ENCODE measurements at places on chromosomes 5 and 9.
A peak's percentile ranks its signal among the peaks of the same experiment; 100 is the strongest.

- DNase-seq = no peak
Observed at GRCh38 chr5:55897905-55898304, 46.7 kb downstream of the IL31RA start.

DNA sequence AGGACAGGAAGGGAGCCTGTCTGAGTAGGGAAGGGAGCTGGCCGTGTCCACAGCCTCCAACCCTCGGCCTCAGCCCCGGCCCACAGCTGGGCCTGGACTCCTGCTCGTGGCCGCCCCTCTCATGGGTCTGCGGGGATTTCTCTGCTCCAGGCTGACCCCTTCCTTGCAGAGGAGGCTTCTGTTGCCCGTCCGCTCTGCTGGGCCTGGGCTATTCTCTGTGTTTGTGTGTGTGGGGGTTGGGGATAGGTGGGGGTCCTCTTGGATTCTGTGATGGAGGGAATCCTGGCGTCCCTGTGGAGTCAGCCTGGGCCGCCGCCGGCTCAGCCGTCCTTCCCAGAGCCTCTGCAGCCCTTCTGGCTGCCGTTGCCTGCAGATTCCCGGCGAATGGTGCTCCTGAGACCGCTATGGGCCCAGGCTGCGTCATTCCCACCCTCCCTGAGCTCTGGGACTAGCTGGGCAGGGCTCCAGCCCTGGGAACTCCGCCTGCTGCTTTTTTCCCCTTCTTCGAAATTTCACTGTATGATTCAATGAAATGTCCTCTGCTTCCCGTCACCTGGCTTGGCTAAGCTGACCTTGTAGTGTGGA lies 64.2 kb downstream of the FGF18 start:
- DNase-seq = no peak

GRCh38 chr5:149323621-149324205 lies 21.6 kb upstream of the GRPEL2 start:
- no peak for DNase-seq

GRCh38 chr5:131794586-131794985 lies 2.2 kb downstream of the FNIP1 start:
- no peak for DNase-seq

DNA sequence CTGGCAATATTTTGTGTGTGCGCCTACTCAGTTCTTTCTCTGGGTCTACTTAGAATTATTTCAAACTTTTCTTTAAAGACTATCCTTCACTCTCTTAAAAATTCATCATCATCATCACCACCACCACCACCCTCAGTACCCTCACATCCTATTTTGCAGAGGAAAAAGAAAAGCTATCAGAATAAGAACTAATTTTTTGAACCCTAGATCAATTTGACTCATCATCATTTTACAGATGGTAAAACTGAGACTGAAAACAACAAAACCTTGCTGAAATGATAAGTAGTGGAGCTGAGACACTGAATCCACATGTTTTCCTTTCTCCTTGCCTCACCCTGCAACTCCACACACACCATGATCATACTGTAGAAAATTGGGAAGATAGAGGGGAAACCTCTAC lies 119.3 kb downstream of the SSBP2 start:
- DNase-seq = no peak

GRCh38 chr9:3040761-3041160 lies 196.9 kb upstream of the PUM3 start:
- DNase-seq = no peak

GRCh38 chr9:134068744-134069479 lies 1.1 kb upstream of the BRD3 start:
- no peak for DNase-seq

DNA sequence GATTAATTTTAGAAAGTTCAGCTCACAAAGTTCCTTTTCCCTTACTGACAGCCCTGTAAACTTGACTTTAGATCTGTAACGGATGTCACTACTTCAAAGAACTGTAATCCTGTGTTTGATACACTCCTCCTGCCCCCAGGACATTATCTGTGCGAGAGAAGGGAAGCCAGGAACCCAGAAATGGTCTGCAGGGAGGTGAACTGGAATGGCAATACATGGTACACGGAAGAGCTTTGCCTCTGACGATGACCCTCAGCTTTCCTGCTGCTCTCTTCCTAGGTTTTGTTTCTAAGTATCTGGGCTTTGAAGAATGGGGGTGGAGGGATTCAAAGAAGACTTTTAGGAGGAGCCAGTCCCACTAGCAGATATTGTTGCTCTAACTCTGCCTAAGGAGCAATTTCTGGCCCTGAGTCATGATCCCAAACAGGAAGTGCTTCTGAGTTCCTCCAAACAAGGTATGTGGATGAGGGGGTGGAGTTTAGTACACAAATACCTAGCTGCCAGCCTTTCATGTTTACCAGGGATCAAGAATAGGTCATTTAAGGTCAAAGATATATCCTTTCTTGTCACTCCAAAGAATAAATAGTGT lies 43.4 kb upstream of the TMC1 start:
- DNase-seq = no peak

GRCh38 chr5:138352722-138353559 lies 456 bp downstream of the KDM3B start:
- peak; percentile 76 for DNase-seq

DNA sequence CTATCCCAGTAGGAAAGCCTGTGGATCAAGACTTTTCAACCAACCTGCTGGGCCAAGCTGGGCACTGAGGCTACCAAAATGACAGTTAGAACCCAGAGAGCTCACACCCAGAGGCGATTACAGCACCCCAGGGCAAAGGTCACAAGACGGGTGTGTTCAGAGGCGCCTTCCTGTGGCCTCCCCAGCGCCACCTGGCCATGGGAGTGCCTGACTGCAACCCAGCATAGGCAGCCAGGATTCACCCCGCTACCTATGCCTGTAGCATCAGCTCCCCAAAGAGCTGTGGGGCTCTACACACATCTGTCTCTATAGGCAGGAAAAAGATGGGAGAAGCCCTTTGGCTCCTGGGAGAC lies 33.5 kb downstream of the PDGFRB start:
- DNase-seq = no peak

DNA sequence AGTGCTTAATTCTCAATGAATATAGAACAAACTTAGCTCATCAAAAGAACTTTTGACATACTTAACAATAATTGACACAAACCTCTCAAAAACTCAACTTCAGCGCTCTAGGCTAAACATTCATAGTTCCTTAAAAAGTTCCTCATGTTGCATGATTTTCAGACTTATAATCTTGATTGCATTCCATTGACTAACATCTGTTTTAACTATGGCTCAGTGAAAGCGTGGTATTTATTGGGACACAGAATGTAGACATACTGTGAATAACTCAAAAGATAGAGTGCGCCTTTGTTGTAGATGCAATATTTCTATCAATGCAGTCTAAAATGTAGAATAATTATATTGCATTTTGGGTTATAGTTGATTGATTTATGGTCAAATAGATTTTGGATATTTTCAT lies 227.1 kb upstream of the HAPLN1 start:
- DNase-seq = no peak

- DNase-seq = no peak
Observed at GRCh38 chr9:127360829-127361228, 36.1 kb upstream of the SLC2A8 start.

- no peak for DNase-seq
Observed at GRCh38 chr9:99398241-99398640, 176.2 kb downstream of the SEC61B start.

- no peak for DNase-seq
Observed at GRCh38 chr9:121823451-121824169, 172.2 kb downstream of the DAB2IP start.

DNA sequence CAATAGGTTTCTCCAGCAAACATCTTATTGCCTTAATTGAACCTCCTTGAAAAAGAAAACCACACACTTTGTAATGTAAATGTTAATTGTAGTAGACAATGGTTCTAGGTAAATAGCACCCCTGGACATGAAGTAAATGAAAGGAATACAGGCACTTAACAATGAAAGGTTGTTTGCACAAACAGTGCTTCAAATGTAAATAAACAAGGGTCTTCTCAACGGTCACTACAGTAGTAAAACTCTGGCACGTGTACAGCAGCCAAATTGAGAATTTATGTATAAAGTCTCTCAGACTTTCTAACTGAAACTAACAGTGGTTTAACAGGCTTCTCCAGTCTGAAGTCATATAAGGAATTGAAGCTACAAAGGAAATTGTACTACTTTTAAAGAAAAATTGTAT lies 218.3 kb downstream of the MEF2C start:
- no peak for DNase-seq

DNA sequence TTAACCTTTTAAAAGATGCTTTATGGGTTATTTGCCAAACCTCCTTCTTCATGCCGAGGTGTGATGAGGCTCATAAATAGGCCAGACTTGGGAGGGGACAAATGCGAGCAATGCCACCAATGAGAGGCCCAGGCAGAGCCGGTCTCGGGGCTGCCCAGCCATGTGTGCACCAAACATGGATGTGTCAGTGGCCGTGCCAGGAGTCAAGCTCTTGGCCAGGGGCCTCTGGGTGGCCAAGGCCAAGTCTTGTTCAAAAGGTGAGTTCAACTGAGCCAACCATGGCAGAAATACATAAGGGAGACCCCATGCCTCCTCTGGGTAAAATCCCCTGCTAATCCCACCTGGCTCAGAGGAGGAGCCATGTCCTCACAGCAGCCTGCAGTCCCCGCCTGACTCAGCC lies 10.9 kb upstream of the LCN15 start:
- no peak for DNase-seq

DNA sequence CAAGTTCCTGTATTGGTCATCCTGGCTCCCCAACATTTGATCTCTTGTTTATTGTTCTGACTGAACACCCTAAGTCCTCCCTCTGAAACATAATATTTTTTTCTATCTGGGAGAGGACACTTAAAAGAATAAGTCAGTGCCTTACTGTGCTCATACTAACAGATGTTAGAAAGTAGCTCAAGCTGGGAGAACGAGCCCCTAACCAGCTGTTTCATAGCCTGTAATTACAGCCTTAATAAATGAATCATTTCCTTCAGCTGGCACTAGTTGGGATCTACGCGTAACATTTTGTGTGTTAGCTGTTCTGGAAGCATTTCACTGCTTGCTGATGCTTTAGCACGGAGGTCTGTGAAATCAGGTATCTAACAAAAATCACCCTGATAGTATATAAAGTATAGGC lies 345.9 kb upstream of the RIOK2 start:
- no peak for DNase-seq

DNA sequence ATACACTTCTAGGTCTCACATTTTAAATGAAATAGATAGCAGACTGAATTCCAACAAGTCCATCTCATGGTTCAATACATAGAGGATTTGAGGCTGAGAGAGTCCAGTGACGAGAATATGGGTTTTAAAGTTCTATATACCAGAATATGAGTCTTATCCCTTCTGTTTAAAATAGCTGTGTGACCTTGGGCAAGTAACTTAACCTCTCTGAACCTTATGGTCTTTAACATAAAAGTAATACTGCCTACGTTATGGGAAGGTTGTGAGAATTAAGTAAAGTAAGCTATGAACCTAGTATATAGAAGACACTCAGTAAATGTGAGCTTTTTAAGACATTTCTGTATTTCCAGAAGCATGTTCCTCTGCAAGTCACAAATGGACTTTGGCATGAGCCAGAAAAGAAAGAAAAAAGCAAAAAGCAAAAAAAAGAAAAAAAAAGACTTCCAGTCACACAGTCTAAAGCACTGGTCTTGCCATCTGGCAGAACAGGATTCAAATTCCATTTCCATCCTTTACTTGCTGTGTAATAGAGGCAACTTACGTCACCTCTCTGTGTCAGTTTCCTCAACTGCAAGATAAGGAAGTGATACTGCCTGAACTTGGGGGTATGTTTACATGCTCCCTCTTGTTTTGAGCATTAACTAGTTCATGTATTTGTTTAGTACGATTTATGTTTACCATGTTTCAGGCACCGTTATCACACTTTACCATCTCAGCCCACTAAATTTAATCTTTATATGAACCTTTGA lies 248.2 kb downstream of the TRIM32 start:
- DNase-seq = no peak

DNA sequence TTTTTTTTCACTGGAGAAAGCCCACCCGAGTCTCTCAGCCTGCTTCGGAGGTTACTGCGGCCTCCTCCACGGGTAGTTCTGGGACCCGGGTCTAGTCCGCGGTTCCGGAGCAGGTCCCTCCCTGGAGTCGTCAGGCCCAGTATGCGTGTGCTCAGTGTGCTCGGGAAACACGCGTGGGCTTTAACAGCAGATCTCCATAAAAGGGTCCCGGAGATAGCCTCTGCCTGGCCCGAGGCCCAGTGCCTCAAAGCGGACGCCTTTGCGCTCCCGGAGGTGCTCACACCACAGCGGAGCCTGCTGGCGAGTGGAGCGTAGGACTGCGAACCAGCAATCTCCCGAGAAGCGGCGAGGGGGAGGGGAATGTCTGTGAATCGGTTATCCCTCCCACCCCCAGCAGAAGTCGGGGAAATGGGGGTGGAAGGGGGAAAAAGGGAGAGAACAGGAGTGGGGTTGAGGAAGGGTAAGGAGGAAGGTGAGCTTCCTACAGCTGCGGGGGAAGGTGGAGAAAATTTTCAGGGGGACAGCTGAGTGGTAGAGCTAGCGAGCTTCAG lies 28.7 kb downstream of the CDKN2A start:
- DNase-seq = no peak

DNA sequence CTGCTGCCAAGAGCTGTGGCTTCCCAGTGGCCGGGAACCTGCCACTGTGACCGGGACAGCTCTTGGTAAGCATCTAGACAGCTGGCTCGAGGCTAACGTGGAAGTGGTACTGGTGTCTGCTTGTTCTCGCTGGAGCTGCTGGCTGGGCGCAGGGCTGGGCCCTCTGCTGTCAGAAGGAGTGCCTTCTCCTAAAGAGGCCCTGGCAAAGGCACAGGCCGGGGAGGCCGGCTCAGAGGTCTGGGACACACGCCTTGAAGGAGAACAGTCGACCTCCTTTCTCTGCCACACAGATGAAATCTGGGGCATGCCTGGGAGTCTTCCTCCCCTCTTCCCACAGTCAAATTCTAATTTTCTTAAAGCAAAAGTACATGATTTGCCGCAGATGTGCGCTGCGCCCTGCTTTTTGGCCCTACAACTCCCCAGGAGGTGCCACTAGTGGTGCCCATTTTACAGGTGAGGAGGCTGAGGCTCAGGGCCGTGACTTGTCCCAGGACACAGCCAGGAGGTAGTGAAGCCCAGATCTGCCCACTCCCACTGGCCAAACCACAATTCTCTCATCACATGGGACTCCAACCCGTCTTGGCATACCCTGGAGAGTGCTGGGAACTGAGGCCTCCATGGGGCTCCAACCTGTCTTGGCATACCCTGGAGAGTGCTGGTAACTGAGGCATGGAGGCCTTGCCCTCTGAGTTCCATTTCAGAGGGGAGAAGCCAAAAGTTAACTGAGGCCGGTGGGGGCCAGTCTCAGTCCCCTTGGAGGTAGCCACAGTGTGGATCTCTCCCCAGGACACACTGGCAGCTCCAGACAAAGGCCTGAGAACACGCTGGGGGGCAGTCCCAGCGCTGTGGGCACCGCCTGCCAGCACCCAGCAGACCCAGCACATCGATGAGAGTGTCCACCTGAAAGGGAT lies 12.0 kb upstream of the RXRA start:
- DNase-seq = no peak

DNA sequence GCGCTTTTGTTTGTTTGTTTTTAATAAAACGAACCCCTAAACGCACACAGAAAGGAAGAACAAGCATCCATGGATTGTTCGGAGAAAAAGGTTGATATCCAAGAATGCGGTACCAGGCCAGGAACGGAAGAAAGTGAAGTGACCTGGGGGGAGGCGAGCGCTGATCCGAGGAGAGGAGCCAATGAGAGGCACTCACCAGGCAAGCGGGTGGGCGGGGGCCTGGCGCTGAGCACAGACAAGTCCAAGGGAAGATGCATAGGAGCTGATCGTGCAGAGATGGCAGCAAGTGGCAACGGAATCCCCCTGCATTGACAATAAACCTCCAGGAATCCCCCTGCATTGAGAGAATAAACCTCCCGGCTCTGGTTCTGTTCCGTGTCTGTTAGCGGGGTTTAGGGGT lies 8.4 kb downstream of the OBP2B start:
- no peak for DNase-seq
